Stomach (tissue), 19 donors: ENCODE measurements at places on chromosomes 4 and X.

DNA sequence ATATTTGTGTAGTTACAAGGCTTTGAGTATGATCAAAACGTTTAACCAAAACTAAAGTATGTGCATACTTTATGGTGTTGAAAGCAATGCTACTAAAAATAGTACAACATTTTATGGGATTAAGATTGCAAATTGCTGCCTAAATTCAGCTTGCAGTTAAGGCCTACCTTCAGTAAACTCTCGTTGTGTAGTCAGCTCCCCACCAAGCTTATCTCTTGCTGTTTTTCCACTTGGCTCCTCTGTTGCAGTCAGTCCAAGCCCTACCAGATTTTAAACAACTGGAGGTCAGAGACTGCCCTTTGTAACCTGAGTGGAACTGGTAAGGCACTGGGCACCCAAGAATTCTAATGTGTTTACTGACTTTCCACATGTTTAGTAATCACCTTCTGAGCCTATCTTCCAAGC lies 25.7 kb downstream of the AFF1 start:
- H3K4me1 ChIP-seq: peaks cover 67% of the 10 kb centered on the region
- H3K27ac ChIP-seq: peak overlapping the region; percentile 41
- no peaks in the 10 kb centered on the region for H3K27me3 ChIP-seq
- H3K4me3 ChIP-seq: no peak overlapping the region

GRCh38 chr4:4980621-4981230 lies 38.5 kb downstream of the CYTL1 start:
- no peaks in the 10 kb centered on the region for H3K4me1 ChIP-seq
- H3K27ac ChIP-seq: no peak overlapping the region
- DNase-seq: peak; percentile 57
- H3K27me3 ChIP-seq: no peaks in the 10 kb centered on the region
- H3K4me3 ChIP-seq: no peak overlapping the region

DNA sequence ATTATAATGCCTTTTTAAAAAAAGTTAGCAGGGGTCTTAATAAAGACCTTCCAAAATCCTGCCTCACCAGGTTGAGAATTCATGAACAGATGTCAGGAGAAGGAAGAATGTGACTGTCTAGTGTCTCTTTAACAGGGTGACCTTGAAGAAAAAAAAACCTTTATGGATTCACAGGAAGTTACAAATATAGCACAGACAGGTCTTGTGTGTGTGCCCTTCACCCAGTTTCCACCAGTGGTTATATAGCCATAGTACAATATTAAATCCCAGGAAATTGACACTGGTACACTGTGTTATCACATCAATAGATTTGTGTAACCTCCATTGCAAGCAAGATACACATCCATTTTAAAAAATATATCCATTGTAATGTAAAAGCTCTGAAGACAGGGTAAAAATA lies 43.7 kb downstream of the HADH start:
- peaks cover 20% of the 10 kb centered on the region for H3K36me3 ChIP-seq
- no peak overlapping the region for H3K27ac ChIP-seq
- no peak for DNase-seq
- no peaks in the 10 kb centered on the region for H3K4me1 ChIP-seq

- no peak overlapping the region for H3K4me3 ChIP-seq
- no peaks in the 10 kb centered on the region for H3K4me1 ChIP-seq
- H3K27me3 ChIP-seq: no peaks in the 10 kb centered on the region
- DNase-seq: no peak
Observed at GRCh38 chrX:1126738-1127137, 85.7 kb downstream of the CRLF2 start.

DNA sequence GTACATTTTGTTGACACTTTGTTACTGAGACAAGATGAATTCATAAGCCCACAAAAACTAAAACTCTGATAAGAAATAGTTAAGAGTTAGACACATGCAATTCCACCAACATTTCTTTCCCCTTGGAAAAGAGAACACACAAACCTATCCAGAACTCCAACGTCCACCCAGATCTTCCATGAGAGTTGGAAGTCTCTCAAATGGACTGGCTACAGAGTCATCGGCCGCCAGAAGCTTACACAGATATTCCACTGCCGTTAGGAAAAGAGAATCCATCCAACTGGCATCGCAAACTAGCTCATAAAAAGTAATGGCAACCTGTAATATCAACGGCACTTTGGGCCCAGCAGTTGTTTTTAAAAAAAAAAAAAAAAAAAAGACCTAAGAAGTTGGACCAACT lies 114.7 kb downstream of the PRKX start:
- no peaks in the 10 kb centered on the region for H3K27me3 ChIP-seq
- no peak overlapping the region for H3K4me3 ChIP-seq
- no peak for DNase-seq
- no peaks in the 10 kb centered on the region for H3K4me1 ChIP-seq
- H3K36me3 ChIP-seq: no peaks in the 10 kb centered on the region
- H3K27ac ChIP-seq: no peak overlapping the region

GRCh38 chr4:111303806-111304205 lies 680.9 kb upstream of the PITX2 start:
- H3K36me3 ChIP-seq: no peaks in the 10 kb centered on the region
- no peaks in the 10 kb centered on the region for H3K27me3 ChIP-seq
- DNase-seq: no peak
- H3K27ac ChIP-seq: no peak overlapping the region

DNA sequence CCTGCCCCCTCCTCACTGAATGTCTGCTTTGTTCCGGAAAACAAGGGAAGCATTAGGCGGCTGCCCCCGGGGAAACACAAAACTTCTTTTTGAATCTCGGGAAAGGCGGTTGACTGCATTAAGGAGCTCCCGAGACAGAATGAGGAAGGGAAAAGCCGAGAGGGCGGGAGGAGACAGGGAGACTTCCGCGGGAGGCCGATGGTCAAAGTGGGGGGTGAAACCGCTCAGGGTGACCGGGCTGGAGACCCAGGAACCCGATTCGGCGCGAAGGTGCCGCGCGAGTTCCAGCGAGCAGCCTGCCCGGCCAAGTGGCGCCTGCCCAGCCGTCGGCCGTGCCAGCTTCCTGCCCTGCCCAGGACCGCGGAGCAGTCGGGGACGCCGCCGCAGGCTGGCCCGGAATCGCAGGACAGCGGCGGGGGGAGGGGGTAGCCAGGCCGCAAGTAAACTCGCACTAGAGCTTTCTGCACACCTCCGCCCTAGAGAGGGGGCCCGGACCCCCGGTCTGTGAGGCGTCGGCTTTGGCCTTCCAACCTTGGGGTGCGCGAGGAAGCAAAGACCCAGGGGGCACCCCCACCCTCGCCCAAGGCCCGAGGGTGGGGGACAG lies 55.1 kb upstream of the BCOR start:
- peaks cover 73% of the 10 kb centered on the region for H3K4me1 ChIP-seq
- H3K27ac ChIP-seq: peak overlapping the region; percentile 84
- peak; percentile 81 for DNase-seq
- peaks cover 14% of the 10 kb centered on the region for H3K27me3 ChIP-seq
- H3K4me3 ChIP-seq: peak overlapping the region; percentile 47
- H3K36me3 ChIP-seq: no peaks in the 10 kb centered on the region

- H3K4me1 ChIP-seq: no peaks in the 10 kb centered on the region
- DNase-seq: no peak
- no peaks in the 10 kb centered on the region for H3K27me3 ChIP-seq
- H3K36me3 ChIP-seq: no peaks in the 10 kb centered on the region
- no peak overlapping the region for H3K4me3 ChIP-seq
- no peak overlapping the region for H3K27ac ChIP-seq
Observed at GRCh38 chr4:19993242-19993641, 258.5 kb upstream of the SLIT2 start.

DNA sequence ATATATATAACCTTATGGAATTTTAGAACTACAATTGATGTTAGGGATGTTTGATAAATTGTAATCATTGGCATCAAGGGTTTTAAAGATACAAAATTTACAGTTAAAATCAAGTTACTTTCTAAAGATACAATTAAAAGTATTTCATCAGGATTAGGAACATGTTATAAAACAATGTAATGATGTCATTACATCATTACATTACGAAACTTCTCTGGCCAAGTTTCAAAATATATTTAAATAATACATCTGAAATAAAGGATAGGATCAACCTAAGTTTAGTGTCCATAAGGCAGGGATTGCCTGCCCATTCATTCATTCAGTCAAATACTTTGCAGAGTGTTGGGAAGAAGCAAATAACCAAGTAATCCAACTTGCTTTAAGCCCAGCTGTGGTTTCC lies 75.1 kb downstream of the TENM3 start:
- H3K4me3 ChIP-seq: no peak overlapping the region
- H3K36me3 ChIP-seq: no peaks in the 10 kb centered on the region
- no peaks in the 10 kb centered on the region for H3K4me1 ChIP-seq
- no peak overlapping the region for H3K27ac ChIP-seq
- no peaks in the 10 kb centered on the region for H3K27me3 ChIP-seq

GRCh38 chrX:69033936-69034335 lies 131.3 kb downstream of the PJA1 start:
- no peaks in the 10 kb centered on the region for H3K27me3 ChIP-seq
- no peak for DNase-seq
- no peak overlapping the region for H3K27ac ChIP-seq
- H3K36me3 ChIP-seq: no peaks in the 10 kb centered on the region
- H3K4me3 ChIP-seq: no peak overlapping the region

- H3K4me1 ChIP-seq: peaks cover 11% of the 10 kb centered on the region
- no peaks in the 10 kb centered on the region for H3K27me3 ChIP-seq
- peak; percentile 33 for DNase-seq
Observed at GRCh38 chr4:82891707-82892466, 934 bp upstream of the SEC31A start.

- H3K27ac ChIP-seq: peak overlapping the region; percentile 14
- no peak for DNase-seq
- no peaks in the 10 kb centered on the region for H3K27me3 ChIP-seq
- no peaks in the 10 kb centered on the region for H3K36me3 ChIP-seq
- H3K4me3 ChIP-seq: no peak overlapping the region
Observed at GRCh38 chr4:69775321-69775867, 15.0 kb upstream of the SULT1B1 start.

DNA sequence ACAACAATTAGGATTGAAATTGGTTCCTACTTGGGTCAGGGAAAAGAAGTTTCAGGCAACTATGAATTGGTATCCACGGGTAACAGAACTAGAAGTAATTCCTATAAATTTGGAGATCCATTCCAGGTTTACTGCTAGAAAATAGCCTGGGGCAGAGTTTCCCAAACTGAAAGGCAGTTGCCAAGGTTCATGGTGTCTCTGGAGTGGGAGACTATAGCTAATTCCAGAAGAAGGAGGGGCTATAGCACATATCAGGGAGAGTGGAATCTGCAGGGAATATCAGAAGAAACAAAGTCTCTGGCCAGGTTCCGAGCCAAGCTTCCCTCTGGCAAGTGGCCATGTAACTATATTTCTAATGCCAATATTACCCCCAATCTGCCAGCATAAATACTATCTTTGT lies 166.3 kb downstream of the GALNTL6 start:
- H3K4me3 ChIP-seq: no peak overlapping the region
- DNase-seq: no peak
- no peaks in the 10 kb centered on the region for H3K27me3 ChIP-seq
- H3K36me3 ChIP-seq: no peaks in the 10 kb centered on the region
- no peak overlapping the region for H3K27ac ChIP-seq

GRCh38 chrX:82748906-82749505 lies 759.1 kb upstream of the POU3F4 start:
- no peak overlapping the region for H3K27ac ChIP-seq
- H3K36me3 ChIP-seq: no peaks in the 10 kb centered on the region
- peaks cover 4% of the 10 kb centered on the region for H3K27me3 ChIP-seq
- H3K4me1 ChIP-seq: no peaks in the 10 kb centered on the region
- H3K4me3 ChIP-seq: no peak overlapping the region
- DNase-seq: no peak

DNA sequence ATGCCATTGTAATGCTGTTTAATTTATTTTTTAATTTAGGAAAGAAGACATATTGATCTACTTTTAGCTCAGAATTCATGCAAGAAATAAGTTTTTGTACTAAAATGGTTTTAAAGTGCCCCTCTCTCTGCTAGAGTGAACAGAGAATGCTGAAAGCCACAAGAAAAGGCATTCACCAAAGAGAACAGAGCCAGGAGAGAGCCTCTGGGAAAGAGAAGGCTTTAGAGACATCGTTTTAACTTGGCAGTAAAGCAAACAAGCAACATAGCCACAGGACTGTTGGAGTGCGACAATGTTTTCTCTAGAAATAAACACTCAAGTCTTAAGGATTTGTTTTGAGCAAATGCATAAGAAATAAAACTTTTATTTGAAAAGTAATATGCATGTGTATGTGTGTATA lies 484.1 kb upstream of the CPEB2 start:
- DNase-seq: no peak
- no peaks in the 10 kb centered on the region for H3K4me1 ChIP-seq
- H3K36me3 ChIP-seq: no peaks in the 10 kb centered on the region
- H3K27me3 ChIP-seq: no peaks in the 10 kb centered on the region
- no peak overlapping the region for H3K4me3 ChIP-seq

DNA sequence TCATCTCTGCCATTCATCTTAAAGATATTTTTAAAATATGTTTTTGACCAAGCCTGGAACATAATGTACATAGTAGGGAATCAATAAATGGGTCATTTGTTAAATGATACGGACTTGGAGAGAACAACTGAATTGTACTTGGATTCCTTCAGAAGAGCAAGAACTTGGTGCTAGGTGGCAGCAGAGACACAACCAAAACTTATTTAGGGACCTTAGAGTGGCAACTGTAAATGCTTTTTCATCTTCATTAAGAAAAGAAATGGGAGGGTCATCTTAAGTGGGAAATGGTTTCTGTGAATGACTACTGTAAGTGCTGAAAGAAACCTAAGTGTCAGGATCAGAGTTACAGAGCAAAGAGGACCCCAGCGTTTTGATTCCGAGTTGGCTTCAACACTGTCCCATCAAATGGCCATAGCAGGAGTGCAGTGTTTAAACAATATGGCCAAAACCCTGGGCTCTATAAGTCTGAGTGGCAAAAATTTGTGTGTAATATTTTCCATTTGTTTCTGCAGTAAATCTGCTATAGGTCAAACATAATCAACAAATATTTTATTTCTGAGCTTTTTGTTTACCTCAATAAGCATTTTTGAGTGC lies 213.6 kb downstream of the PALLD start:
- peaks cover 27% of the 10 kb centered on the region for H3K4me1 ChIP-seq
- no peak overlapping the region for H3K27ac ChIP-seq
- H3K36me3 ChIP-seq: no peaks in the 10 kb centered on the region

DNA sequence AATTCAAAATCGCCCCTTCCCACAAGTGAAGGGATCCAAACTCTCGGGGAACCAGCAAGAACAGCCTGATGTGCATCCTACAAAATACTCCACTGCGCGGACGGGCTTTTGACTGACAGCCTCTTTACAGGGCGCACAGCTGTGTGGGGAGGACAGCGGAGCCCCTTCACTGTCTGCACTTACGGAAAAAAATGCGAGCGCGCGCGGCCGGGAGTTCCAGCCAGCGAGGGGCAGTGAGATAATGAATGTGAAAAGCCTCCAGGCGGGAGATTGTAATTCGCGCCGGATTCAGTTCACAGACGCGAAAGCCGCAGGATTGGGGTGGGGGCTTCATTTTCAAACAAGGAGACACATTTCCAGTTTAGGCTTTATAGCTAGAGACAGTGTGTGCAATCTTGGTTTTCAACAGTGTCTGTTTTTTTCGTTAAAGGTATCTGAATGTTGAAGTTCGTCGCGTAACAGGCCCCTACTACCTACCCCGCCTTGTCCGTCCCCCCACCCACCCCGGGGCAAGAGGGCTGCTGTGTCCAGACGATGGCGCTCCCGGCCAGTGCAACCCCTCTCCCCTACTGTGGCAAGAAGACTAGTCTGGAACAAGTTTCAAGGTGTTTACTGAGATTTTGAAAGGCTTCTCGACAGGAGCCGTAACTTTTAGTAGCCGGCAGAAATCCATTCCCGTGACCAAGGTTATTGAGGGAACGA lies 1.7 kb upstream of the GPR50 start:
- H3K4me3 ChIP-seq: no peak overlapping the region
- no peak for DNase-seq
- H3K27ac ChIP-seq: no peak overlapping the region
- H3K4me1 ChIP-seq: no peaks in the 10 kb centered on the region
- H3K36me3 ChIP-seq: no peaks in the 10 kb centered on the region
